ENCODE measurements at places on chromosomes 6 and 20.

DNA sequence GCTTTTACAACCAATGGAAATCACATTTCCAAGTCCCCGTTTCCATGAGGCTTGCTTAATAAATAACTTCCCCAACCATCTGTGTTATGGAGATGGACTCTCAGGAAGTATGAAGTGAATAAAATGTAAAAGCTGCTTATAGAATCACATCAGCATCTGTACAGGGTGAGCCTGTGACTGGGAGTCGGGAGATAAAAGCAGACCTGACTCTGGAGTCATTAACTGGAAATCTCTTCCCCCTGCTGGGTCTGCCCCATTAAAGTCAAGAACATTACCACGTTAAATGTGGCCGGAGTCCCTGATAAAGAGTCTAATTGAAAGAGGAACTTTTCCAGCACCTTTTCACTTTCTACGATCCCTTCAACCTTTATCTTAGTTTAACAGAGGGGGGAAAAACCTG, 368.5 kb downstream of the DOK5 start:
- DNase-seq: no peak

GRCh38 chr6:36938536-36938935, 16.0 kb upstream of the PI16 start:
- no peak for DNase-seq

- DNase-seq: no peak
Measured at GRCh38 chr6:129494099-129494498, 215.9 kb downstream of the ARHGAP18 start.

DNA sequence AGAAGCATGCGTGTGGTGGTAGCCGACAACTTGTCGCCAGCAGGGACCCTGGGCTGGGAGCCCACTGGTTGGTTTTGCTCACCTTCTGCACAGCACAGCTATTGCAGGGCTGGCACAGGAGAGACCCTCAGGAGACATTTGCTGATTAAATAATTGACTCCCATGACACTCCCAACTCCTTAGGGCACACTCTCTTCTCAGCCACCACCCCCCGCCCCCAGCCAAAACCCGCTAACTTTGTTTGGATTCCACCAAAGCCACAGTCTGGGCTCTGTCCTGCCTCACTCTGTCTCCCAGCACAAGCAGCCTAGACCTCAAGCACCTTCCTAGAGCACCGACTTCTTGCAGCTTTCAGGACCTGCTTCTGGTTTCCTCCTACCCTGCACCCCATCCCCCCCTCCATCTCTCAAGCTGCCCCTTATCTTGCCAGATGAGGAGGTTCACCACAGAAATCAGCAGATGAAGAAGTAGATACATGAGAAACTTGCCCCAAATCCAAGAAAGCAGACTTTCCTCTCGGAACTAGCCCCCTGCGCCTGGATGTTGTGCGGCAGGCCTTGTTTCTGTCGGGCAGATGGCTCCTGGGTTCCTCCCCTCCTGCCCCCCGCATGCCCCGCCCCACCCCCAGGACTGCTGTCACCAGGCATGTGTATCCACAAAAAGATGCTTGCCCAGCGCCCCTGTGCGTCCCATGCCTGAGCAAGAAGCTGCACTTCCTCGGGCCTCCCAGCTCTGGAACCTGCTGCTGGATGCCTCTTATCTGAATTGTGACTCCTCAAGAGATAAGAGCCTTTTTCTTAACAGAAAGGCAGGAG, 35.0 kb upstream of the CD93 start:
- DNase-seq: no peak

- DNase-seq: no peak
Measured at GRCh38 chr20:37575884-37576283, 48.2 kb upstream of the BLCAP start.

DNA sequence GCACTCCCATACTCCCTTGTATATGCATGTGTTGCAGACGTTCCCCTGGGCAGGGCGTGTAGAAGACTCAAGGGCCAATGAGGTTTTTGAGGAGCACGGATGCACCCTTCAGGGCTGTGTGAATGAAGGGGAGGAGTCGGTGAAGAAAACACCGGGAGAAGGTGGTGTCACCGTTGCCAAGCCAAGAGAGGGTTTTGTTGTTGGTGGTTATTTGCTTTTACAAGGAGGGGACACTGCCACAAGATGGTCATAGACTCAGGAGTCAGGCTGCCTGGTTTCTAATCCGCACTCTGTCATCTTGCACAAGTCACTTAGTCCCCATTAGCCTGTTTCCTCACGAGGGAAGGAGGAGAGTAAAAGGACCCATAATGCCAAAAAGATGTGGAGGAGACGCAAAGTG, 124.0 kb downstream of the PXDC1 start:
- no peak for DNase-seq
